Pulmonary artery endothelial cell (primary cell): ENCODE measurements at places on chromosomes 5 and 9.

DNA sequence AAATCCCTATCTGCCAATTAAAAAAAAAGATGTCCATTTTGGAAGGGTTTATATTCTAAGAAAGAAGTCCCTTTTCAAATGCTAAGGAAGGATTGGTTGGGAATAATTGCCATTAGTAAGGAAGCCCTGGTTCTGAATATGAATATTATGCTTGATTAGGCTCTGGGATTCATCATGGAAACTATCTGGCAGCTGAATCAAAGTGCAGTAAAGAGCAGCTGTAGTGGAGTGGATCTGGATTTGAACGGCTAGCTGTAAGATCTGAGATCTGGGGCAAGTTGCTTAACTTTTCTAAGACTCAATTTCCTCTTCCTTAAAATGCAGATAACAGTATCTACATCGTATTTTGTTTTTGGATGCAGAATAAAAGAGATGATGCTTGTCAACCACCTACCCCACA, 10.5 kb downstream of the IL12B start:
- no peak for DNase-seq

DNA sequence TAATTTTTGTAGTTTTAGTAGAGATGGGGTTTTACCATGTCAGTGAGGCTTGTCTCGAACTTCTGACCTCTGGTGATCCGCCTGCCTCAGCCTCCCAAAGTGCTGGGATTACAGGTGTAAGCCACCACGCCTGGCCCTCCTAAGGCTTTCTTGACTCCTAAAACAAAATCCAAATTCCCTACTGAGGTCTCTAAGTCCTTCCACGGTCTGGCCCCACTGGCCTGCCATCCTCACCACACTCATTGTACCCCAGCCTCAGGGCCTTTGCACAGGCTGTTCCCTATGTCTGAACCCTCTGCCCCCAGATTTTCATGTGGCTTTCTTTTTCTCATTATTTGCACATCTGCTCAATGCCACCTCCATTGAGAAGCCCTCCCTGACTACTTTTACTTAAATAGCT, 34.7 kb upstream of the MVB12B start:
- DNase-seq = no peak

GRCh38 chr5:146540414-146540813, 24.4 kb upstream of the GPR151 start:
- DNase-seq = no peak

GRCh38 chr9:111287127-111287526, 42.9 kb downstream of the OR2K2 start:
- no peak for DNase-seq
